ENCODE measurements at places on chromosomes 12 and 14. TPM values are rescaled to one million over a fixed set of nuclear protein-coding genes. Genes with fewer than 3 reads are reported as not detected.

Gene KRT6A
- not detected for total RNA-seq

Gene TAS2R30
- total RNA-seq: 1.6 TPM

Gene RNASE13
- not detected for total RNA-seq

Gene TESPA1
- total RNA-seq: 43.9 TPM

Gene ANKRD9
- 11.5 TPM for total RNA-seq

Gene DIO2
- not detected for total RNA-seq

- no peaks in the 10 kb centered on the region for H3K27me3 ChIP-seq
- no peak overlapping the region for H3K4me3 ChIP-seq
- peaks cover 4% of the 10 kb centered on the region for H3K4me1 ChIP-seq
- DNase-seq: no peak
Observed at GRCh38 chr14:92503756-92504491, 9.7 kb upstream of the RIN3 start.

DNA sequence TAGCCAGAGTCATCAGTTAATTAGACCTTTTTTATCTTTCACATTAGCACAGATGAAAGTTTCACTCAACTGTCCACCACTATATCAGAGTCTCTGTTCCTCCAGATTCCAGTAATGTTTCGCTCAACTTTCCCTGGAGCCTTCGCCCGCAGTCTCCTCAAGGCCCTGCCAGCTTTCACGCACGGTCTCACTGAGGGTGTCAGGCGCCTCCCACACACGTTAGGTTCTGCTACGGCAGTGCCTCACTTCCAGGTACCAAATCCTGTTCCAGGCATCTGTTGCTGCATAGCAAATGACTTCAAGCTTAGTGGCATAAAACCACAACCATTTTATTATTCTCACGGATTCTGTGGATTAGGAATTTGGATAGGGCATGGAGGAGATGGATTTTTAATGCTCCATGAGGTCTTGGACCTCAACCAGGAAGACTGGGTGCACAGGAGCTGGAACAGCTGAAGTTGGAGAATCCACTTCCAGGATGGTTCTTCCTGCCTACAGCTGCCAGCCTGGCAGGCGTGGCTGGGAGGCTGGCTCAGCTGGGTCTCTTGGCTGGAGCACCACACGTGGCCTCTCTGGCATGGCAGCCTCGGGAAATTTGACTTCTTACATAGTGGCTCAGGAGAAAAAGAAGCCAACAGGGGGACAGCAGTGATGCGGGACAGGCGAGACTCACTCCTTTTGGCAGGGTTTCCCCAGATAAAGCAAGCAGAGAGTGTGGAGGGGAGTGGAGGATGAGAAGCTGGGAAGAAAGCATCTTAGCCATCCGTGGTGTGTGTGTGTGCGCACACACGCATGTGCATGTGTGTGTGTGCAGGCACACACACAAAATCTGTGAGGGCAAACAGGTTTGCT, 21.3 kb upstream of the BCDIN3D start:
- no peak overlapping the region for H3K4me3 ChIP-seq
- DNase-seq: no peak
- H3K4me1 ChIP-seq: no peaks in the 10 kb centered on the region
- H3K27me3 ChIP-seq: no peaks in the 10 kb centered on the region

- no peaks in the 10 kb centered on the region for H3K36me3 ChIP-seq
- no peaks in the 10 kb centered on the region for H3K4me1 ChIP-seq
- H3K4me3 ChIP-seq: no peak overlapping the region
- no peak for DNase-seq
- no peak overlapping the region for H3K27ac ChIP-seq
Observed at GRCh38 chr12:76303989-76304460, 44.2 kb downstream of the BBS10 start.

- H3K36me3 ChIP-seq: no peaks in the 10 kb centered on the region
- H3K4me1 ChIP-seq: peaks cover 35% of the 10 kb centered on the region
- H3K27ac ChIP-seq: no peak overlapping the region
Observed at GRCh38 chr14:89669193-89669592, 252.2 kb upstream of the FOXN3 start.

DNA sequence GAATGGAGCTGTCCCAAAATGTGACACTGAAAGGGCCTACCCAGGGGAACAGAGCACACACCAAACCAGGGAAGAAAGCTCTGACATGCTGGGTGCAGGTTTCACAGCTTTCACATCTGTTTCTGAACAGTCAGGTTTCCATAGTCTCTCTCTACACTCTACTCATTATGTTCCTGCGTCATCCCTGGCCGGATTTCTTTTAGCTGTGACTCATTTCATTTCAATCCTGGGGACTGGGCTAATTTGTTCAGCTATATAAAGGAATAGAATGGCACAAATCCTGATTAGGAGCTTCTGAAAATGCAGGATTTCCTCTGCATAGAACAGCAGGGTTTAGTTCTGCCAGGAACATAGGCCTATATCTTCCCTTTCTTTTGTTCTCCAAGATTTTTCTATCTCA, 649.8 kb downstream of the RPS29 start:
- DNase-seq: no peak
- no peak overlapping the region for H3K4me3 ChIP-seq
- H3K36me3 ChIP-seq: no peaks in the 10 kb centered on the region
- no peaks in the 10 kb centered on the region for H3K27me3 ChIP-seq

DNA sequence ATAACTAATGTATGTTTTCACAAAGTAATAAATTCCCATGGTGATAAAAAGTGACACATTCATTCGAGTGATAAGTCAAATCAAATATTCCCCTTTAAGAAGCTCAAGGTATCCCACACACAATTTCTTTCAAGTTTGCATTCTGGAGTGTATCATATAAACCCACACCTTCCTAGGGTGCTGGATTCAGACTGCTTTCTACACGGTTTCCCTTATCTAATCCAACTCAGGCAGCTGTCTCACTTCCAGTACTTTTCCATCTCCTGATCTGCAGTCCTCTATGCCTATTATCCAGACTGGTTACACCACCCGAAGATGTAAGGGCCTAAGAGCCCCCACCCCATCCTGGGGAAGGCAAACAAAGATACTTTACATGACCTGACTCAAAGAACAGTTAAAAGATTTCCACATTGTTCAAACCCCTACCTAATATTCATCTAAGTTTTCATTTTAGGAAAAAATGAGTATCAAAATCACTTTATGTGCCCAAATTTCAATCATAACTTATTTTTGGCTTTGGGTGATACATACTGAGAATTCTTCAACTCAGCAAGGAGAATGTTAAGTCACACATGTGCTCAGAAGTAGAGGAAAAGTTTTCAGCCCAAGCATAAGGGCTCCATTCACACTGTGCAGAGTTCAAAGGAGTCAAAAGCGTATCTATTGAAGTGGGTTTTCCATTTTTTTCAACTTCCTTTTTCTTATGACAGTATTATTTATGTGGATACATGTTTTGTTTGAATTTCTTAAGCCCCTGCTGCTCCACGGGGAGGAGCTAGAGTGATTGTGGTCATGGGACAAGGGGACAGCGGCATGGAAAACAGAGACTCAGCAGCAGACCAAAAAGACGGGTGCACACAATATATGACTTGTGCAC, 41.8 kb downstream of the CORO1C start:
- no peaks in the 10 kb centered on the region for H3K36me3 ChIP-seq
- peaks cover 64% of the 10 kb centered on the region for H3K4me1 ChIP-seq
- no peaks in the 10 kb centered on the region for H3K27me3 ChIP-seq
- peak overlapping the region; percentile 93 for H3K27ac ChIP-seq
- peak overlapping the region; percentile 58 for H3K4me3 ChIP-seq
- peak; percentile 65 for DNase-seq

DNA sequence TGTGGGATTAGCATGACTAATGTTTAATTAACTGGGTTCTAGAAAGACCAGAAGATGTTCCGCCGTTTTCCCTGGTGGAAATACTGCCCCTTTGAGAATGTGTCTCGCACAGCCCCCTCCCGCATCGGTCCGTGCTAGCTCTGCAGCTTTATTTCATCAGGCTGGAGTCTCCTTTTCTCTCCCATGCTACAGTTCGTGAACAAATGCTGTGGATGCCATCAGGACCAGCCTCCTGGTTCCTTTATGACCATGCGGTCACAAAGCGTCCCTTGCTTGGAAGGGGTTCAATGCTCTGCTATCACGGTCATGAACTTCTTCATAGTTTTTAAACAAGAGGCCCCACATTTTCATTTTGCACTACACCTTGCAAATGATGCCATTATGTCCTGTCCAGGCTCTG, 157.7 kb upstream of the TMEM132C start:
- H3K27me3 ChIP-seq: no peaks in the 10 kb centered on the region
- DNase-seq: no peak
- H3K27ac ChIP-seq: no peak overlapping the region

DNA sequence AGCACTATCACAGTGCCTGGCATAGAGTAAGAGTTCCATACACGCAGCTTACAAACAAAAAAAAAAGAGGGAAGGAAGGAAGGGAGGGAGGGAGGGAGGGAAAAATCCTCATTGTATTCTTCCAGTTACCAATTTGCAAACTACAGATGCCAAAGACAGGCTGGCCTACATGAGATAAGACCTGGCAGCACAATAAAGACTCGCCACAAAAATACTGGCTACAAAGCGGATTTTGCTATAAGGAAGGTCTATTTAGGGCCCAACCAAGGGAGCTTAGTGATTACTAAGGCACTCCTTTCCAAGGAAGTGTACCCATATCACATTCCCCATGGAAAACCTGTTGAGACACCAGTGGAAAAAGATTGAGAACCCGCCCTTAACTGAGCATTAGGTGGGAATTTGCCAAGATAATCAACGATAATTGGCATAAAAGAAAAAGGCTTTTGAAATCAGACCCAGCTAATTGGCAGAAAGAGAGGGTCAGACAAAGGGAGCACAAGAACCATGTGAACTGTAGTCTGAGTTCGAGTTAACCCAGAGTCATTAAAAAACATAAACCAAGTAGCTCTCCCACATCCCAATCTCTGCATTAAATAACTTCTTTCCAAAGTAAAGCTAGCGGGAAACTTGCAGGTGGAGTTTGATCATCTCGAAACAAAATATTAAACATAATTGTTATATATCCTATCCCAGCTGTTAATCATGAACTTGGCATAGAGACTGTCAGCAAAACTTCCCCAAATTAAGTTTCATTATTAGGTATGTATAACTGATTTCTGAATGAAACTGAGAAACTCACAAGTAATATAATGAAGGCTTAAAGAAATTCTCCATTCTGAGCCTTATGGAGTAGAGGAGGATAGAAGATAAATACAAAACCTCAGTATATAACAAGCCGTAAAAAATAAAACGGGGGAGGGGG, 50.1 kb downstream of the PHLDA1 start:
- no peak for DNase-seq
- no peaks in the 10 kb centered on the region for H3K36me3 ChIP-seq
- peaks cover 74% of the 10 kb centered on the region for H3K4me1 ChIP-seq
- H3K27ac ChIP-seq: peak overlapping the region; percentile 33

DNA sequence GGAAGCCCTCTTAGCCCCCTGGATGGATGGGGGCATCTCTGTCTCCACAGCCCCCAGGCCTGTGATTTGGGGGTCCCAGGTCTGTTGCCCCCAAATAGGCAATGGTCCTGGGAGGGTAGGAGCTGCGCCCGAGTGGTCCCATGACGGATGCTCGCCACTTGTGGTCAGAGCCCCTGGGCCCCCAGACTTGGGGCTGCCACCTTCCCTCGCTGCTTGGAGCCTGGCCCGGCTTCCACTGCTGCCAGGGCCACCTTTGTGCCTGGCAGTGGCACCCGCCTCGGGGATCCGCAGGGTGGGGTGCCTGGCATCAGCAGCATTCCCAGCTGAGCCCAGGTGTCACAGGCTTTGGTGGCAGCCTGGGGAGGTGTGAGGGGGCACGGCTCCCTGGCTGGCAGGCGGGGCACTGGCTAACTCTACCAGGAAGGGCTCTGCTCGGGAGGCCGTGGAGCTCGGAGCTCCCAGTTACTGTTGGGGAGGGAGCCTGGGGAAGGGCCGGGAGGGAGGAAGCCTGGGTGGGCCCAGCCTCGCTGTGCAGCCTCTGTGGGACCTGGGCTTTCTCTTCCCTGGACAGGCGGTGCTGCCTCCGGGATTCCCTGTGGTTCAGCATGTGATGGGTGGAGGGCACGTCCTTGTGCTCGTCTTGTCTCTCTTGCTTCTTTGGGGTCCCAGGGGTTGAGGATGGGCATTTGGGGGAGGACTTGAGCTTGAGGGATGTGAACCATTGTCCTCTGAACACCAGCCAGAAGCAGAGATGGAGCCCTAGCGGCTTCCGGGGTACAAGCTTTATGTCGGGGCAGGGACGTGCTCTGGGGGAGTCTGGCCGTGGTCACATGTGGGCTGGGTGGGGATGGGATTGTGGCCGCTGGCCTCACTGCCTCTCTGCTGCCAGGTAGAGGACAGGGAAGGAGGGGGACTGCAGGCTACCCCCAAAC, 5.4 kb downstream of the KIF26A start:
- H3K27me3 ChIP-seq: no peaks in the 10 kb centered on the region
- no peak overlapping the region for H3K27ac ChIP-seq
- no peak for DNase-seq

- no peak overlapping the region for H3K4me3 ChIP-seq
- no peaks in the 10 kb centered on the region for H3K27me3 ChIP-seq
- H3K4me1 ChIP-seq: no peaks in the 10 kb centered on the region
- no peaks in the 10 kb centered on the region for H3K36me3 ChIP-seq
- no peak overlapping the region for H3K27ac ChIP-seq
Observed at GRCh38 chr12:31370531-31371255, 44.7 kb upstream of the SINHCAF start.

DNA sequence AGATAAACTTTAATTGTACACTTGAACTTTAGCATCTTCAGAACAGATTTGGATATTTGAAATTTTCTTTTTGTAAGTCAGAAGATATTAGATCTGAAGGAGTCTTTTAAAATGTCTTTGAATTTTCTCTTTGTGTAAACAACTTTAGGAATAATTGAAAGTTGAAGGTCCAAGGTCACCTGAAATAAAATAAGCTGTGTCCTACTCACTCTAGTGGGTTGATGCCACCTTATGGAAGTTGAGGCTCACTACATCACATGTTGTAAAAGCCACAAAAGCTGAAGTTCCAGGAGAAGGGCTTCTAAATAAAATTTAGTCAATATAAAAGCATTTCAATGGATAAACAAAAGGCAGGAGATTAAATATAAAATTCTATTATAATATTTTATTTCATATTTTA, 122.0 kb upstream of the ATXN7L3B start:
- no peak overlapping the region for H3K27ac ChIP-seq
- H3K4me1 ChIP-seq: no peaks in the 10 kb centered on the region
- peaks cover 7% of the 10 kb centered on the region for H3K27me3 ChIP-seq
- no peaks in the 10 kb centered on the region for H3K36me3 ChIP-seq
- no peak for DNase-seq

DNA sequence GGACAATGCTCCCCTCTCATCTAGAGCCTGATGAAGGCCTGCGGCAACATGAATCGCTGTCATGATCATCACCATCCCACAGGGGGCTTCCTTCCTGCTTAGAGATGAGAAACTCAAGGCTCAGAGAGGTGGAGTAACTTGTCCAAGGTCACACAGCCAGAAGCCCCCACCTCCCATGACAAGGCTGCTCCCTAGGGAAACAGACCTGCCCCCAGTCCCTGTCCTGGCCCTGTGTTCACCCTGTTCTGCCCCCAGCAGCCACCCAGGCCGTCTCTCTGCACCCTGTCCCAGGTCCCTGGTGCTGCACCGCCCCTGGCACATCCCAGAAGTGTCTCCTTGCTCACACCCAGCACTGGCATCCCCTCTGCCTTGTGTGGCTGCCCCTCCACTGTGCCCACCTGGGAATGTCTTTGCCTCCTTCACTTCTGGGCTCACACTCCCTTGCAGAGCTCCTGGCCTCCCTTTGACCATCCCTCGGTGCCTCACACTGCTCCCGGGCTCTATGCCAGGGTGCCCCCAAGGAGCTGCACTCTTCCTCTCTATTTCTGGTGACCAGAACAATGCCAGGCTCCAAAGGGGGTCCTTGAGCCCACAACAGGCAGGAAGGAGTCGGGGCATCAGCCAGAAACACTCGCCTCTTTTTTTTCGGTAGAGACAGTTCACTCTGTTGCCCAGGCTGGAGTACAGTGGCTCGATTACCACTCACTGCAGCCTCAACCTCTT, 70.5 kb downstream of the BCL11B start:
- H3K4me3 ChIP-seq: peak overlapping the region; percentile 50
- H3K27me3 ChIP-seq: no peaks in the 10 kb centered on the region
- H3K27ac ChIP-seq: peak overlapping the region; percentile 95

All from activated naive CD4-positive, alpha-beta T cell treated with anti-CD3 and anti-CD28 coated beads for 36 hours (primary cell).